ENCODE measurements at places on chromosomes 4 and X. TPM values are rescaled to one million over a fixed set of nuclear protein-coding genes. Genes with fewer than 3 reads are reported as not detected.

DNA sequence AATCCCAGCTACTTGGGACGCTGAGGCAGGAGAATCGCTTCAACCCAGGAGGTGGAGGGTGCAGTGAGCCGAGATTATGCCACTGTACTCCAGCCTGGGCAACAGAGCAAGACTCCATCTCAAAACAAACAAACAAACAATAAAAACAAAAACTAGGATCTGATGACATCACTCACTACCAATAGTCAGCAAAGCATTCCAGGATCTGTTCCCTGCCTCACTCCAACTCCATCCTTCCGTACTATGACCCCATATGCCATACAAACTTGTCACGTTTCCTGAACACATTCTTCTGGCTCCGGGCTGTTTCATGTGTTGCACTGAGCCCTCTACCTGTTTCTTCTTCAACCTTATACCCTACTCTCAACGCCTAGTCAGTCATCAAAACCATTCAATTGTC, 47.3 kb downstream of the RBM47 start:
- DNase-seq = no peak

DNA sequence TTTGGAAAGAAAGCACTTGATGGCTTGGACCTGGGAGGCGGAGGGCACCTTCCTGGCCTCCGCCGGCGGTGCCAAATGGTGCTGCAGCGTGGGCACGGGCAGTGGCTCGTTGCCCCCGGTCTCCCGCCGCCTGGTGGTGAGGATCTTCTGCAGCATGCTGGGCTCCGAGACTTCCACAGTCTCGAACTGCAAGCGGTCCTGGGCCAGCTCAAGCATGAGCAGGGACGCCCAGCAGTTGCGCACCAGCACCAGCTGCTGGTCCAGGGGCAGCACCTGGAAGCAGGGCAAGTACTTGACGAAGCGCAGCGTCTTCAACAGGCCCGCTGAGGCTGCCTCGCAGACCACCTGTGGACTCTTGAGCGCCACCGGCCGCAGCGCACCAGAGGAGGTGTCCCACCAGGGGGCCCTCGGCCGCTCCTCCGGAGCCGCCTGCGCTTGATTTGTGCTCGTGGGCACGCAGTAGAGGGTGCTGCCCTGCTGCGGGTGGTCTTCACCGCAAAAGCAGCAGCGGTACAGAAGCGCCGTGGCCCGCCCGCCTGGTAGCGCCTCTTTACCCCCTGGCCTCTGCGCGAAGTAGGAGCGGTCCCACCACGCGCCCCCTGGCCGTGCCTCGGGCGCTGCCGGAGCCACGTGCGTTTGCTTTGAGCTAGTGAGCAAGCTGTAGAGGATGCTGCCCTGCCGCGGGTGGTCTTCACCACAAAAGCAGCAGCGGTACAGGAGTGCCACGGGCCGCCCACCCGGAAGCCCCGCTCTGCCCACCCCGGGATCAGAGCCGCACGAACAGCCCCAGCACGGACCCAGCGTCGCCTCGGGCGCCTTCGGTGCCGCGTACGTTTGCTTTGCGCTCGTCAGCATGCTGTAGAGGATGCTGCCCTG, 689 bp downstream of the NR0B1 start:
- DNase-seq = peak; percentile 34

DNA sequence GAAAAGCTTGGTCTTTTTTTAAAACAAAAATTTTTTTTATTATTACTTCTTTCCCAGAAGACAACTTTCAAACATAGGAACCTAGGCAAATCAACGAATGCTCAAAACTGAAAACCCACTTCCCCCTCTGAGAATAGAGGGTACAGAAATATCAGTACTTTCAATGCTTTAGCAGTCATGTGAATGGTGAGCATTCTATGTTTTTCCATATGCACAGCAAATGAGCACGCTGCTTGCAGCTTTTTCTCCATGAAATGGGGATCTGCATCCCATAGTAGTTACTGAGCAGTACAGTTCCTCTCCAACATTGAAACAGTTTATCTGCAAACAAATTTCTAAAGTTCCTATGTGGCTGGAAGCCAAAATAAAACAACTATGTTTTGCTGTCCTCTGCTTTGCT, 108.4 kb upstream of the BMP2K start:
- no peak for DNase-seq

DNA sequence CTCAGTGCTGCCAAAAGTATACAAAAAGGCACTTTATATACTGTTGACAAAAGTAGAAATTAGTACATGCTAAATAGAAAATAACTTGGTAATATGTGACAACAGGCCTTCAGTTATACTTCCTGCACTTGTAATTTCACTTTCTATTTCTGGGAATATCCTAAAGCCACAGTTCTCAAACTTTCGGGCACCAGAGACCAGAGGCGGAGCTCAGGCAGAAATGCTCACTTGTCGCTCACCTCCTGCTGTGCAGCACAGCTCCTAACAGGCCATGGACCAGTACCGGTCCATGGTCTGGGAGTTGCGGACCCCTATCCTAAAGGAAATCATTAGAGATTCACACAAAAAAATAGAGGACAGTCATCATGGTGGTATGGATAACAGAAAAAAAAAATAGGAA, 25.7 kb downstream of the ACSL4 start:
- DNase-seq = no peak

DNA sequence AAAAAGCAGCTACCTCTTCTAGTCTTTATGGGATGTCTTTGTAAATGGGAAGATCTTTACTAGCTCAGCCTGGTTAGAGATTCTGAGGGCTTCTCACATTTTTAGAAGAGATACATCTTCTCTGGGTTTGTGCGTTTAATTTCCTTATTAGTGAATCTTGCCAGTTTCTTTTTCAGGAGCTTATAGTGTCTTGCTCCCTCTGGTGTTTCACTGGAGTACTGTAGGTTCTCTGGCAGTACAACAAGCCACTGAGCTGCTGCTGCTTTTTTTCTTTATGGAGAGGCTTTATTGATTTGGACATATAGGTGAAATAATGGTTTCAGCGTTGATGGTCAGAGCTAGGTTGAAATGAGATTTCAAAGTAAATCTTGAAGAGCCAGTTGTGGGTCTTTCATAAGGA, 82.9 kb downstream of the LAS1L start:
- DNase-seq = peak; percentile 14

- DNase-seq = no peak
Observed at GRCh38 chrX:109952050-109952449, 50.9 kb upstream of the TMEM164 start.

GRCh38 chr4:7041801-7042502, 1.2 kb upstream of the TADA2B start:
- no peak for DNase-seq

DNA sequence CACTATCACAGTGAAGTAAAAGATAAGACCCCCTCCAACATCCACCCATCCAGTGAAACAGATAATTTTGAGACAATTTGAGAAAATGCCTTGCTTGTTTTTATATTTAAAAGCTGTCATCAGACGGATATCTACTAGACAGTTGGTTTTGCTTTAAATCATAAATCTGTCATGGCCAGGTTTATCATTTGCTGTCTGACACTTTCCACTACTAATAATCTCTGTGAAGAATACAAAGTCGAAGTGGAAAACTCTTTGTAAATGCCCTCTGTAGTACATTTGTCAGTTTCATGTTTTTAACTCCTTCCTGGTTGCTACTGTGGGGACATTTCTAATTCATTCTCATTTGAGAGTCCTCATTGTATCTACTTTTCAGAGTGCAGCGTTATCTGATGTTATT, 1606.2 kb upstream of the PCDH7 start:
- DNase-seq = no peak

The SLITRK2 gene
- not detected for total RNA-seq

The APLN gene
- 2.1 TPM for total RNA-seq

The ZNF185 gene
- total RNA-seq = 2.0 TPM

The MAGEA11 gene
- not detected for total RNA-seq

The SASH3 gene
- total RNA-seq = 126 TPM

Measured in activated CD4-positive, alpha-beta T cell treated with anti-CD3 and anti-CD28 coated beads for 36 hours (primary cell).